Thymus (tissue), 14 donors: ENCODE measurements at places on chromosomes 13 and 19. TPM values are rescaled to one million over a fixed set of nuclear protein-coding genes. Genes with fewer than 3 reads are reported as not detected.

Gene R3HDM4
- polyA plus RNA-seq = 102 TPM

Gene GRIN3B
- polyA plus RNA-seq = 0.09 TPM

Gene SETDB2
- 8.1 TPM for polyA plus RNA-seq

Gene KPNA3
- 26.2 TPM for polyA plus RNA-seq

Gene C19orf85
- not detected for polyA plus RNA-seq

Gene KANK3
- 6.0 TPM for polyA plus RNA-seq

Gene CAPNS1
- polyA plus RNA-seq = 380 TPM

Gene PTPRH
- 0.14 TPM for polyA plus RNA-seq

Gene VN1R4
- not detected for polyA plus RNA-seq

Gene ACER1
- polyA plus RNA-seq = 2.8 TPM

Gene CTXN1
- polyA plus RNA-seq = 0.82 TPM

Gene PLA2G4C
- 15.0 TPM for polyA plus RNA-seq

Gene PSG1
- polyA plus RNA-seq = 0.09 TPM

Gene PRDX2
- polyA plus RNA-seq = 113 TPM

Gene RNF113B
- polyA plus RNA-seq = not detected

Gene UPF1
- 61.0 TPM for polyA plus RNA-seq

Gene CNFN
- polyA plus RNA-seq = 32.7 TPM
